Colonic mucosa (tissue), 4 donors: ENCODE measurements at places on chromosomes 7 and 10. TPM values are rescaled to one million over a fixed set of nuclear protein-coding genes. Genes with fewer than 3 reads are reported as not detected.

FFAR4 gene
- 48.2 TPM for total RNA-seq

KCNH2 gene
- total RNA-seq, result 8.8 TPM

ANXA8L1 gene
- not detected for total RNA-seq

LMBR1 gene
- total RNA-seq, result 42.0 TPM

CTAGE15 gene
- total RNA-seq, result 2.0 TPM

LRRC18 gene
- total RNA-seq, result not detected

NANOS1 gene
- total RNA-seq, result 0.74 TPM

NEUROD6 gene
- not detected for total RNA-seq

CUZD1 gene
- 3.6 TPM for total RNA-seq

ANXA8 gene
- not detected for total RNA-seq
